Skin of body (tissue), 3 donors: ENCODE measurements at places on chromosomes 3 and 15. TPM values are rescaled to one million over a fixed set of nuclear protein-coding genes. Genes with fewer than 3 reads are reported as not detected.
A peak's percentile ranks its signal among the peaks of the same experiment; 100 is the strongest.

HHATL gene
- total RNA-seq: 3.9 TPM

CORO2B gene
- total RNA-seq: 2.4 TPM

TMOD3 gene
- 41.9 TPM for total RNA-seq

GRCh38 chr3:158102242-158103080, 3.8 kb downstream of the SHOX2 start:
- peak; percentile 78 for DNase-seq

- no peak for DNase-seq
These were observed 65.0 kb downstream of the SYNM start for GRCh38 chr15:99169769-99170311.
